ENCODE measurements at places on chromosomes 7 and 10.

- DNase-seq: no peak
Observed at GRCh38 chr10:59333701-59334100, 28.6 kb downstream of the FAM13C start.

DNA sequence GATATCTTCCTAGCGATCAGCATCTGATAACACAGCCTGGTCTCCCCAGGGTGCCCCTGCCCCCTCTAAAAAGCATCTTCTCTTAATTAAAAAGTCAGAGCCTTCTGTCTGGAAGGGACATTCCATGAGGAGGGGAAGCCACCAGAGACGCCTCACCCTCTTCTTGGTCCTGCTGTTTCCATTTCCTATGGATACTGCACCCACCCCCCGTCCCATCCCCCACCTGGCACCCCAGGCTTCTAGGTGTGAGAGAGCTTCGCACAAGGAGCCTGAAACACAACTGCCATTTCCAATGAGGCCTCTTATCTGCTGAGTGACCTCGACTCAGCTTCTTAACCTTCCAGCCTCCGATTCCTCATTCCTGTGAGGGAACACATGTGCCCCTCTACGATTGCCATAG lies 51.4 kb downstream of the COL13A1 start:
- DNase-seq: no peak

DNA sequence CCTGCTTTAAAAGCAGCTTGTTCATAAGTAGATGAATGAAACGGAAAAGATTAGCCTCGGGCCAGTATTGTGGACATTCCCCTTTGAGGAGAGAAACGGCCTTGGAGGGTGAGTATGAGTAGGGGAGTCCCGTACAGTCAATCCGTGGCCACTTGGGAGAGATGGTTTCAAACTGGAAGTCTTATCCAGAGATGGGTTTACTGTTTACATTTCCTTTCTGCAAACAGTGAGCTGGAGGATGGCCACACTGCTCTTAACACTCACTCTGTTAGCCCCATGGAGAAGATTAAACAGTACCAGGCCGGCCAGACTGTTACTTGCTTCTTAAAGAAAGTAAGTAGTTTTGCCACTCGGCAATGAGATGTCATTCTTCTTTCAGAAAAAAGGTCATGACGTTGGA lies 20.3 kb downstream of the CALHM2 start:
- no peak for DNase-seq

GRCh38 chr10:35470248-35470924 lies 134.1 kb downstream of the CCNY start:
- DNase-seq: no peak

DNA sequence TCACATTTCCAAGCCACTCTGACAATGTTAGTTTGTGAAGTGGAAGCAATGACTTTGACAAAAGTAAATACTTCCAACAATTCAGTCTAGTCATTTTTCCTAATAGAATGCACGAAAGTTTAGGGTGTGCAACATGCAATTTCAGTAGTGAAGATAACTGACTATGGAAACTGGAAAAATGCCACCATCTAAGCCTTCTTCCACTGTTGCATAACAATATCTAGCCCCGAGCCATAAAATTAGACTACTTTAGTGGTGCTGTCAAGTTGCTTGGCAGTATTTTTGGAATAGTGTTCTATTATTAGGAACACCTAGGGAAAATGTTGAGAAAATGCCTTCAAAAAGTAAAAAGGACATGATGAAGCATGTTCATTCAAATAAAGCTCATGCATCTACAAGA lies 17.9 kb downstream of the SEMA3A start:
- no peak for DNase-seq

Measured in esophagus squamous epithelium (tissue), 5 donors.